GM12892 (cell line): ENCODE measurements at places on chromosomes 2 and 18.

GRCh38 chr2:154952346-154952980 lies 254.0 kb downstream of the KCNJ3 start:
- DNase-seq: no peak

- no peak for DNase-seq
These were observed 18.9 kb upstream of the THOC1 start for GRCh38 chr18:286515-287310.

DNA sequence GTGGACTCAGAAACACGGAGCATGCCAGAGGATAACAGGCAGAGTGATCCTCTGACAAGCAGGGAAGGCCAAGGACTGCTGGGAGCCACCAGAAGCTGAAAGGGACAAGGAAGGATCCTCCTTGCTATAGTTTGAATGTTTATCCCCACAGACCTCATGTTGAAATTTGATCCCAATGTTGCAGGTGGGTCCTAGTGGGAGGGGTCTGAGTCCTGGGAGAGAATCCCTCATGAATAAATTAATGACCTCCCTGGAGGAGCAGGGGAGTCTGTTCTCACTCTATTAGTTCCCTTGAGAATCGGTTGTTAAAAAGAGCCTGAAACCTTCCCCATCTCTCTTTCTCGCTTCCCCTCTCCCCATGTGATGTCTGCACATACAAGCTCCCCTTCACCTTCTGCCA lies 124.4 kb downstream of the FBXO15 start:
- no peak for DNase-seq

DNA sequence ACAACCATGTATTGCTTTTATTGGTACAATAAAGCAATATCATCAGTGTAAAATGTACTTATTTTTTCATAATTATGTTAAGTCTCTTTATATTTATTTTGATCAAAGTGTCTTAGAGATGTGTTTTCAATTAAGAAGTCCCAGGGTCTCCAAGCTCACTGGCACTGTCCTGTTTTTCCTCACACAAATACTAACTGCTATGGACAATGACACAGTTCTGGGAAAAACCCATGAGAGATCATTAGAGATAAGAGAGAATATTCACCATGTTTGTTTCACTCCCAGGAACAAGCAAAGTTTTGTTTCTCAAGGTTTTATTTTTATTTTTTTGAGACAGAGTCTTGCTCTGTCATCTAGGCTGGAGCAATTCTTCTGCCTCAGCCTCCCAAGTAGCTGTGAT lies 38.7 kb downstream of the E2F6 start:
- no peak for DNase-seq

DNA sequence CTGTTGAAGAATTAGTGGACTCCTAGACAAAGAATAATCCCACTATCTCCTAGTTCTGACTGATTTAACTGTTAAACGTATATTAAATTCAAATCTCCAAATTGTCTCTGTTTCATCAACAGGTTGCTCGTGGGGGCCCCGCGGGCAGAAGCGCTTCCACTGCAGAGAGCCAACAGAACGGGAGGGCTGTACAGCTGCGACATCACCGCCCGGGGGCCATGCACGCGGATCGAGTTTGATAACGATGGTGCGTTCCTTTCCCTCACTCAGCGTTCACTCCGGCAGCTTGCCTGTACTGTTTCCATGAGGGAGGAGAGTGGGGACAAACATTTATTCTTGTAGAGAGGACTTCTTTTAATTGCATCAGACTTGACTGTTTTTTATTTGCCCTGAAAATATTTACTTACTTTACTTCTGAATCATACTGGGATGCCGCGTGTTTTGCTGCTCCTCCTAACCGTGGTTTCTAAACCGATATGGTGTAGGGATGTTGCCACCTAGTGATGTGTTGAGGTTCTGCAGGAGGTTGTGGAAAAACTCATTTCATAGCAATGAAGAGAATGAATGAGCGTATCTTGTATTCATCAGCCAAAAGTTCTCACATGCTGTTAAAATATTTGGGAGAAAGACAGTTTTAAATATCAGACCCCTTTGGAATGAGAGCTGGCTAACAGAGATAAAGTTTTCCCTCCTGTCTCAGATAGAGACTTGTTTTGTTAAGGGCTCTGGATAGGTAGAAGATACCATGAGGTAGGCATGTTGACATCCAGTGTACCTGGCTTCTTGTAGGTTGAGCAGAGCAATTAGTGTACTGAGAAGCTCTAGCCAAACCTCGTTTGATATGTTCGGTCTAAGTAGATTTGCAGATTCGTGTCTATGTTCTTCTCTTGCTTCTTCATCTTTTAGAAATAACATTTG lies 38.3 kb downstream of the ITGA6 start:
- no peak for DNase-seq

DNA sequence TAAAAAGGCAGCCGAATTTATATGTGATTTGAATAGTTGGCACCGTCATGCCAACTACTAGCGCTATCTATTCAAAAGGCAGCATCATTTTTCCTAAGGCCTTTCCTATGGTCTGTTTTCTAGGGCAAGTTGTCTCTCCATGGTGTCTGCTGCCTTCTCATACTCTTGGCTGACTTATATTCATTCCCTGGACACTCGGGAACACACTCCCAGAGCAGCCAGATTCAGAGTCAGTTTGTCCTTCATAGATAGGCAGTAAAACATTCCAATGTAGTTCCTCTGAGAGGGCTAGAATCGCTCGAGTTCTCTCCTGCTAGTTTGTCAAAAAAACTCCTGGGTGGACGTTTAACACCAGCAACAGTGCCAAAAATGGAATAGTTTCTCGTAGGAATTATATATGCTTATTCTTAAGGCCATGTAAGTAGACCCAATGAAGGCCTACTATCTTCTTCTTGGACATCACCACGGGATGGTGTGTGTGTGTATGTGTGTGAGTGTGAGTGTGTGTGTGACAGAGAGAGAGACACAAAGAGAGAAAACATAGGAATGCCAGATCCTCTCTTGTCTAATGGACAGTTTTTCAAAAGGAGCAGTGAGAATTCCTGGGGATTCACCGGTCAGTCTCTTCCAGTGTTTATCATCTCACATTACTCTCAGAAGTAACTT lies 129.3 kb upstream of the CTAGE1 start:
- DNase-seq: no peak

- no peak for DNase-seq
These were observed 138.6 kb downstream of the ALK start for GRCh38 chr2:29782549-29783458.

DNA sequence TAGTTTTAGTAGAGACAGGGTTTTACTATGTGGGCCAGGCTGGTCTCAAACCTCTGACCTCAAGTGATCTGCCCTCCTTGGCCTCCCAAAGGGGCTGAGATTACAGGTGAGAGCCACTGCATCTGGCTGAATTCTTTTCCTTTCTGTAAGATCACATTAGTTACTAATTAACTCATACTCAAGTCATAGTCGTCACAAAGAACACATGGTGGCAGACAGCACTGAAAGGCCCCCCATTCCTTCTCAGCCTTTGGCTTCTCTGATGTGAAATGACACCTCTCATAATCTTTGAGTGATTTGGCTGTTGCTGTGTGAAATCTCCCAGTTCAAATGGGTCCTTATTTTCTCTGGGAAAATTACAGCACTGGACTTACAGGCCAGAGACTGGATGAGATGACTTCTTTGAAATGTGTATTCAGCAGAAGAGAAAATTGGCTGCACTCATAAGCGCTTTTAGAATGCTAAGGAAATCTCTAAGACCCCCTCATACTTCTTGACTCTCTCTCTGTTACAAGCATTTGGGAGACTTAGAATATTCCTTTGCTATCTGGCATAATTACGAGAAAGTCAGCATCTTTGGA lies 764.8 kb downstream of the RNF144A start:
- DNase-seq: no peak

DNA sequence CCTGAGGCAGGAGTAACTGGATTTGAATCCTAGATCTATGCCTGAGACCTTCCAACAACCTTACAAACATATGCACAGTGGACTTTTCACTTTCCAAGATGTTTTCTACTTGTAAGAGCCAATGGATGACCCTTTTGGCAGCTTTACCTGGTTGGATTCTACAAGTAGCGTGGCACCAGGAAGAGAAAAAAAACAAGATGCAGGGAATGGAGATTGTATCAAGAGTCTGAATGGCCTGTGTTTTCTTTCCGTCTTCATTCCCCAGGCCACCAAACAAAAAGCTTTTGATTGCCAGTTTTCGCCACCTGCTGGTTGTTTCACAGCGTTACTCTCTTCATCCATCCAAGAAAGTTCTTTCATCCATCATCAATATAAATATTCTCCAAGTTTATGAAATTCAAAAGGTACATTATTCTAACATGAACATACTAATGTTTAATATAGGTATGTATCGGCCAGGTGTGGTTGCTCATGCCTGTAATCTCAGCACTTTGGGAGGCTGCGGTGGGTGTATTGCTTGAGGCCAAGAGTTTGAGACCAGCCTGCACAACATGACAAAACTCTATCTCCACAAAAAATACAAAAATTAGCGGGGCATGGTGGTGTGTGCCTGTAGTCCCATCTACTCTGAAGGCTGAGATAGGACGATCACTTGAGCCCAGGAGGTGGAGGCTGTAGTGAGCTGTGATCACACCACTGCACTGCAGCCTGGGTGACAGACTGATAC lies 3.5 kb upstream of the BCL2 start:
- DNase-seq: no peak

GRCh38 chr18:59228351-59228750 lies 8.4 kb downstream of the GRP start:
- DNase-seq: no peak

DNA sequence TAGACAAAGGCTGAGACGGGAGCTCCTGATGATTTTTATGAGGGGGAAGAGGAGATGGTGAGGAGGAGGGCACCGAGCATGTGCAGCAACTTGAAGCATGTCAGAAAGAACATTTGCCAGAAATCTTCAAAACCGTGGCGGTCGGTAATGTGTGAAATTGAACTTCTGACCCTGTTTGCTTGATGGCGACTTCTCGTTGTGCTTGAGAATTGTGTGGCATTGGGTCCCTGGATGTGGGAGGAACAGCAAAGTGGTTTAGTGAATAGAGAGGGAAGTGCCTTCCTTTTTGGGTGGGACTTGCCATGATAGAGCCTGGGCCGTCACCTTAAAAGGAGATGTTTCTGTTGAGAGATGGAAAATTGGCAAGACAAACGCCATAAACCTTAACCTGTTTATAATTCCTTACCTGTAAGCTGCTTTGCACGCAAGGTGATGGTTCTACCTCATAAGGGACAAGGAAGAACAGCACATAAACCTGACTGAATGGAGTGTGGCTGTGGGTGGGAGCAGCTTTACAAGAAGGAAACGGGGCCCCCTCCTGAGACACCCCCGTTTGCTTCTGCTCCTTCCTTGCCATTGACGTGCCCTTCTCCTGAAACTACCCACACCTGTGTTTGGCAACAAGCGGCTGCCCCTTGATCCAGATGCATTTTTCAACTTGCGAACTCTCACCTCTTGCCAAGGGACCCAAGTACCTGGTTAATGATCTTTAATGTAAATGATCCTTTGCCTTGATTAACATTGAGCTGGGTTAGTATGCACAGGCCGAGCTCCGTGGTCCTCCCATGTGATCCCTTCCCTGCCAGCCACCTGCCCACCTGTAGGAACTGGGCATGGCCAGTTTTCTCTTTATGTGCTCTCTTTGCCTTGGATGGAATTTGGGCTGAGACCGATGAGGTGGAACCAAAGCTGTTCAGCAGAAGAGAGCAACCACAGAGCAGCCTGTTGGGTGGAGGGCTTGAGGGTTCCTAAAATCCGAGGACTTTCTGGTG lies 153.2 kb downstream of the NEDD4L start:
- no peak for DNase-seq

- DNase-seq: no peak
These were observed 256.9 kb upstream of the COPS8 start for GRCh38 chr2:236828820-236829219.

DNA sequence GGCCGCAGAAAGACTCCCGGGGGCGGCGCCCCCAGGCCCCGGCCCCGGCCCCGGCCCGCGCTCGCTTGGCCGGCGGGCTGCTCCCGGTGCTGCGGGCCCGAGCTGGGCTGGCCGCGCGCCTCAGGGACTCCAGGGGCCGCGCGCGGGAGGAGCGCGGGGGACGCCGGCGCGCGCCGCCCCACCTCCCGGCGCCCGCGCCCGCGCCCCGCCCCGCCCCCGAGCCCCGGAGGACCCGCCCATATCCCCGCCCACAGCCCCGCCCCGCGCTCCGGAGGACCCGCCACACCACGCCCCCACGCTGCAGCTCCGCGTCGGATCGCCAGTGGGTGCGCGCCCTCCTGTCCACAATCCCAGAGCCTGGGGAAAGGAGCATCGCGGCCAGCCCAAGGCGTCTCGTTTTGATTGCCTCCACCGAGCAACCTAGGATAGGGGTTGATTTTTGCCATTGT lies at the start of gene PARD6G:
PARD6G (minus strand) TSS at position 122 of the 449 bp plus-strand sequence. CDS start 166 bp downstream, outside the sequence.
- peak; percentile 61 for DNase-seq

DNA sequence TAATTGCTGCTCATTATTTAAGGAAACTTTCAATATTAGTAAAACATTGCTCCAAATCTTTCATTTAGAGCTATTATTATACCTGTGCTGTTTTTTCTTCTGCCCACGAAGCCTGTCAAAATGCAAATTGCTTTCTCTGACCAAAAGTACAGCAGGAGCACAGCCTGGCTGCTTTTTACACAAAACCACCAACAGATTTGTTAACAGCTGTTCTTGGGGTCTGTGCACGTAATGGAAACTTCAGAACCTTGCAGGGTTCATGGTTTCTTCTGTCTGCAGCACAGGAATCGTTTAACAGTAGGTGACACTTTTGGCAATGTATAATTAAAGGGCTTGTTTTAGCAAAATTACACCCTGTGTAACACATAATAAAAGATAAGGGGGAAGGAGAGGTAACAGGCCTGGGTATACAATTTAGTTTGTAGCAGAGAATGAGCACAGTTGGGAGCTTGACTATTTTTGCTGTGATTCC lies 447.3 kb downstream of the KCNJ3 start:
- DNase-seq: peak; percentile 8

- DNase-seq: no peak
These were observed 200.3 kb downstream of the NRXN1 start for GRCh38 chr2:50831676-50832075.

- no peak for DNase-seq
These were observed 118.2 kb upstream of the COPS8 start for GRCh38 chr2:236967499-236967783.

DNA sequence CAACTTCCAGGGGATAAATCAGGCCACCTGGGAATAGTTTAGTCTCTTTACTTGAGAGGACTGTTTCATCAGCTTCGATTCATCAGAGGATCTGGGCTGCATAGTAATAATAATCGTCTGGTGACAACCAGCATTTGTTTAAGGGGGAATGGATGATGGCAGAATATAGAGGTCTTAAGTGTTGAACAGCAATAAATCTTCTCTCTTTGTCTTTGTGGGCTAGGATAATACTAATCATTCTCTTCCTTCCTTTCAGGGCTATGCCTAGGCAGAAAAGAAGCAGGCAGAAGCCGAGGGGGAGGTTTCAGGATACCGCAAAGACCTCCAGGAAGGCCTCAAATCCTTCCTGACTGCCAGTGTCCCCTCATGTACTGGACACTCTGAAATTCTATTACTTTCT lies 150.4 kb upstream of the GAREM1 start:
- DNase-seq: no peak

- no peak for DNase-seq
These were observed 29.4 kb upstream of the DYSF start for GRCh38 chr2:71423817-71424420.

DNA sequence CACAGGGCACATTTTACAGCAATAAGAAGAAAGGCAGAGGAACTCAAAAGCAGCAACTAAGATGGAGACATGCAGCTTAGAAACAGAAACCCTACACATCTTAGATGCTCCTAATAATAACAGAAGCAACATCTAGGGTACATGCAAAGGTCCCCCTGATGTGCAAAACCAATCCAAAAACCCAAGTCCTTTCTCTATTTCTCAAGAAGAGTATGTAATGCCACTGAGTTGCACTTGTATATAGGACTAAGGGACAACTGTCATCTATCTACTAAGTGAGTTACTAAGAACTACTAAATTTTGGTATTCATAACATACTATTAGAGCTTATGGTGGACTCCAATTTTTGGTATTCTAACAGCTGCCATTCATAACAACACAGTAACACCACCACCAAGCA lies 28.4 kb downstream of the HNRNPLL start:
- DNase-seq: no peak
